ENCODE measurements at places on chromosomes 16 and 17.

DNA sequence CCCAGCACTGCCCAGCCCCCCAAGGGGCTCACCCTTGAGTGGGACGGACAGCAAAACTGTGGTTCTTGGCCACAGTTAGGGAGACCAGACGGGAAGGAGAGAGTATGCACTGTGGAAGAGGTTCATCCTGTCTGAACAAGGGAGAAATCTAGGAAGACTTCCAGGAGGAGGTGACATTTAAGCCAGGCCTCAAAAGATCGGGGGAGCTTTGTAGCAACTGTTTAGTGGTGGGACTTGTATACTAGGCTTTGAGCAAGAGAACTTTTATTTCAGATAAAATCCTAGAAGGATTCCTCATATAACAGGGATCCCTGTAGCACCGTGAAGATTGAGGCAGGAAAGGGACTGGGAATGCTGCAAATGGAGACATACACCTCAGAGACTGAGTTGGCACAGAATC, 30.8 kb downstream of the SREBF1 start:
- no peak for DNase-seq

- no peak for DNase-seq
Measured at GRCh38 chr17:35006961-35007360, 26.6 kb downstream of the LIG3 start.

- no peak for DNase-seq
Measured at GRCh38 chr17:3905017-3905520, 11.2 kb downstream of the P2RX1 start.

- no peak for DNase-seq
Measured at GRCh38 chr16:86466696-86467406, 43.5 kb upstream of the FOXF1 start.

GRCh38 chr17:10226930-10227695, 28.7 kb upstream of the GAS7 start:
- DNase-seq, result no peak

DNA sequence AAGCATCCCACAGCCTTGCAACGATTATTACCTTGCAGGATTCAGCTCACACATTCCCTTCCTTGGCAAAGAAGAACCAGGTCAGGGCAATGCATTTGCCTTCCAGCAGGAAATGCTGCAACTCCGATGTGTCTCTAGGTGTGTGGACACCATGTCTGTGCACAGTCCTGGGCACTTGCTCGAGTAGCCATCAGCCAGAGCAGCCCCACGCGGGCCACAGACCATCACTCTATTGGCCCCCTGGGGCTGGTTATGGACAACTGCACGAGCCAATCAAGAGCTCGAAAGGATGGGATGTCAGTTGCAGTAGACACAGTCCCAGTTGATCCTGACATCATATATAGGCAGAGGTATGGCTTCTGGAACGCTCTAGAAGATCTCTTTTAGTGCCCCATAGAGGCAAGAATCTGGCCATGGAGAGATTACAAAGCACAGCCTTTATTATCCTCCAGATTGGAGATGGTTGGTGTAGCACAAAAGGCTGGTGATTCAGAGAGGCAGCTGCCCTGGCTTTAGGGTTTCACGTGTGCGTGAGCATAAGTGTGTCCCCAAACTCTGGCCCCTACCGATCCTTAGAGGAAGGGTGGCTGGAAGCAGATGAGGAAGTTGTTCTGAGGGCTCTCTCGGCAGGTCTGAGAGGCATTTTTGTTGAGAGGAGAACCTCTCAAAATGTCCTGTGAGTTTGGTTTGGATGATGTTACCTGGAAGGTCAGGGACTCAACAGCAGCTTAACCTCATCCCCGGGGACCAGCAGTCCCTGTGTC, 403.8 kb downstream of the SEC14L1 start:
- no peak for DNase-seq

DNA sequence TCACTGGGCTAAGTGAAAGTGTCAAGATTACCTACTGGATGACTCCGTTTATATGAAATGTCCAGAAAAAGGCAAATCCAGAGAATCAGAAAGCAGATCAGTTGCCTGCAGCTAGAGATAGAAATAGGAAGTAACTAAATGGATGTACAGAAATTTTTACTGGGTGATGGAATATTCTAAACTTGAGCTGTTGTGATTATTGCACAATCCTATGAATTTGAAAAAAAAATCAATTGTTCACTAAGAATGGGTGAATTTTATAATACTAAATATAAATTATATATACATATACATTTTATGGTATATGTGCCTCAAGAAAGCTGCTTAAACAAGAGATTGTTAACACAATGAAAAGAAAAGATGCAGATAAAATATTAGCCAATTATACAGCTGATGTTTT, 181.1 kb upstream of the C16orf82 start:
- DNase-seq, result no peak

DNA sequence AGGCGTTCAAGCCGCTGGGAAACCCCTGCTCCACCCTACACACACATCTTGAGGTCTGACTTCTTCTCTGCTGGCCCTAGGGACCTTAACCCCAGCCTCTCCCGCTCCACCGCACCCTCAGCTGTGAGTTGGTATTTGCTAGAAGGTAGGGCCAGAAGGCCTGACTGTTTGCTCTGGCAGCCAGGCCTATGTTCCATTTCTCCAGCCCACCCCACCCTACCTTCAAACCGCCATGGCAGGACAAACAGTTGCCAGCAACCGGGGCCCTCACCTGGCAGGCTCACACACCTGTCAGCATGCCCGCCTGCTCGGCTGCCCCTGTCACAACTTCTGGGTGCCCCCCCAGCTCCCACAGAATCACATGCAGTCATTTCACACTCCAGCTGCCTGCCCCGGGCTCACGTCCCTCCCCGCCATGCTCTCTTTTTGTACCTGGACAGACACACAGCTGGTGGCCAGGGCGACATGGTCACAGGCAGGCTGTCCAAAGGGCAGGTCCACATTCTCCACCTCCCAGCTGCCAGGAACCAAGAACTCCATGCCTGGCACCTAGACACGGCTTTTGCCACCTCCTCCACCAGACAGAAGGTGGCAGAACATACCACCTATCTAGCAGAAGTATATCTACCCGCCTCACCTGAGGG, 2.6 kb upstream of the ATP2A3 start:
- DNase-seq, result no peak

- DNase-seq, result no peak
Measured at GRCh38 chr16:58212824-58213655, 15.1 kb upstream of the CSNK2A2 start.

DNA sequence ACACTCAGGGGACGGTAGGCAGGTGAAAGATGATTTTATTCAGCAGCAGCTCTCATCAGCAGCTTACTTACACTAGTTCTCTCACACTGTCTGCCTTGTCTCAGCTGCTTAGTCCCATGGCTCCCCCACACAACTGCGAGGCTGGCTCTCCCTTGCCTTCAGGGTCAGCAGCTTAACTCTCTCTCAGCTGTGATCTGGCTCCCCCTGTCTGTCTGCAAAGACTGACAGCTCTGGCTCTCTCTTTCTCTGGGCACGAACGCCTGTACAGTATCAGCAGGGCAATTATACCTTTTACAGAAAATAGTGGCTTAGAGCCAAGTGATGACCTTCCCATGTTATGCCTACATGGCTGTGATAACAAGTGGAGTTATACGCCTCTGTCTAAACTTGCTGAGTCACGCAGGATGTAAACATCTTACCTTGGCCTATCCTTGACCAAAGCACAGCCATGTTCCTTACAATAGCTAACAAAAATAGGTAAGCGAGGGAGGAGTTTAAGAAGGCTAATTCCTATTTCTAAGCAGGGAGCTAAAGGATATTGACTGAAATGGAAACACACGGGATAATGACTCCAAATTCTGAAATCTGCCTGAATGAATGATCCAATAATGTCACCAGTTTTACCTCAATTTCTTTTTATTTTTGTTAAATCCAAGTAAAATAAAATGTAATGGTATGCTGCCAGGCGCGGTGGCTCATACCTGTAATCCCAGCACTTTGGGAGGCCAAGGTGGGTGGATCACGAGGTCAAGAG, 1.1 kb upstream of the NDUFAB1 start:
- DNase-seq, result no peak

DNA sequence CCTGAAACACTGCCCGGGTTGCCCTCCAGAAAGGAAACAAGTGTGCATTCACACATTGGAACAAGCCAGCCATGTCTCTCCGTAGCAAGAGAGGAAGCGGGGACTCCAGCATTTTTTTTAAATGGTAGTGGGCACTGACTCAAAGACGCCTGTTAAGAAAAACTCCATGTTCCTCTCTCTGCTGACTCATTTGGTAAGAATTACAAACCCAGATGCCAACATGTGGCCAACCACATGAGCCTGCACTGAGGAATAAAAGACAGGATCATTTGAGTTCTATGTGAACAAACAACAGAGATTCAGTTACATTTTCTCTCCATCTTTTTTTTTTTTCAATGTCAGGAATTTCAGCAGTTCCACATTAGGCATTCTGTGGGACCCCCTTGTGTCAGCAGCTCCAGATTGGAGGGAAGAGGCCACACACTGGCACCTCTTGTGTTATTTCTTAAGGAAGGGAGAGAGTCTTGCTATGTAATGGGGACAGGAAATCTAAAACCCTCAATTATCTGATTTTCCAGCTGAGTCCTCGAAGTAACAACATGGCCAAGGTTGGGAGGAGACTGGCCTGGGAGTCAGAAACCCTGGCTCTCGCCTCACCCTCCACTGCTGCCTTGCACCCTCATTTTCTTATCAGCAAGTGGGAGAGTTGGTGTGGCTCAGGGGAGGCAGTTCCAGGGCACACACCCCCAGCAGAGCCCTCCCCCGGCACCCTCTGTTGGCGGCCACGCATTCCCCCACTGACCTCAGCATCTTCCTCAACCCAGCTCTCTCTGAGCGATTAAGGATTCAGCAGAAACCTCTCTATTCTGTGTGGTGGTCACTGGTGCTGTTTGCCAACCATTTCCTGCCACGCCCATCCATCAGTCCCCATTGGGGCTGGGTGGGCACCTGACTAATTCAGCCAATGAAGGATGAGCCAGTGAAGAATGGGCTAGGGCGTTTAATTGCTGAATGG, 173.0 kb downstream of the FOXL1 start:
- DNase-seq, result no peak

- DNase-seq, result no peak
Measured at GRCh38 chr16:84340325-84341040, 27.9 kb upstream of the ATP2C2 start.

- DNase-seq, result no peak
Measured at GRCh38 chr17:1183171-1183873, 3.5 kb upstream of the ABR start.

DNA sequence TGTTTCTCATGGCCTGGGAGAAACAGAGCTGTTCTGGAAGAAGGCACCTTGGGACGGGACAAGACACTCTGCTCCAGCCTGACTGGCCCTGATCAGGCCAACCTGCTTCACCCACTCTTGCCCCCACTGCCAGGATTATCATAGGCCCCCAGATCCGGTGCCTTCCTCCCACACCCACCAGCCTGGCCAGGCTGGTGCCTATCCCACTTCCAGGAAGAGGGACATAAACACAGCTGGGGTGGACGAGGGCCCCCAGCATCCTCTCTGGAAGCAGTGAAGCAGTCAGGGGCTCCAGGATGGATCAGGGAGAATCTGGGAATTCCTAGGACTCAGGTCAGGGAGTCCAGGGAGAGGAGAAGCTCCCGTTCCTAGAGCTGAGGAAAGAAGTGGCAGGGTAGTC, 16.9 kb upstream of the ITGA3 start:
- no peak for DNase-seq

GRCh38 chr17:7313088-7313889, 1.9 kb downstream of the GPS2 start:
- peak; percentile 42 for DNase-seq

GRCh38 chr16:19393226-19394111, 24.2 kb upstream of the TMC5 start:
- DNase-seq, result no peak

DNA sequence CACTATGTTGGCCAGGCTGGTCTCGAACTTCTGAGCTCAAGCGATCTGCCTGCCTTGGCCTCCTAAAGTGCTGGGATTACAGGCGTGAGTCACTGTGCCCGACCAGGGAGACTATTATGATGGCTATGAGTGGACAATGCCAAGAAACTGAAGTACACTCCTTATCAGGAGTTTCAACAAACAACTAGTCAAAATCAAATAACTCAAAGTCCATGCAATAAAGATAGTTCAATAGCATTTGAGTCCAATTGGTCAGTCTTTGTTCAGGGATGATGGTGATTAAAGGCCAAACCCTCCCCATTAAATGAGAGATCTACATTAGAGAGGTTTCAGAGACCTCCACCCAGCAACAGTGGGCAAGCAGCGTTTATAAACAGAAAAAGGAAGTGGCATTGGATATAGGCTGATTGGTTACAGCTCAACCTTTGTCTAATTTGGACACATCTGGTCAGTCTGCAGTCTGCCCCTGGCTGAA, 8.0 kb downstream of the CHST5 start:
- no peak for DNase-seq

DNA sequence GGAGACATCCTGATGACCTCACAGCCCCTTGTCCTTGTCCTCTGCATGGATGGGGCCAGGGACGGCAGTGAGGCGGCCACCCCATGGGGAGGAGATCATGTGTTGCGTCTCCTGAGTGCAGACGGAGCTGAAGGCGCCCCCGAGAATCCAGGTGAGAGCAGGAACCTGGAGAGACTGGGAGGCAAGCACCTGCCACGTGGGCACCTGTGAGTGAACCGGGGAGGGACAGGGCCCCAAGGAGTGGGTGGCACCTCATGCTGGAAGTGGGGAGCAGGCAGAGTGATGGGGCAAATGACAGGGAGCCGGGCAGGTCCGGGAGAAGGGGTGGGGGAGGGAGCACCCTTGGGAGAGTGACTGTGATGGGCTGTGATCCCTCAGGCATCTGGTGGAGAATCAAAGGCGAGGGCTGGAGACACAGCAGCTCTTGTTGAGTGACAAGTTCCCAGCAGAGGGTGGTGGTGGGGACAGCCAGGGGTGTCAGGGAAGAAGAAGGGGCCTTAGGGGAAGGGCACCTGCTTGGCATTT, 174.3 kb upstream of the CHMP6 start:
- DNase-seq, result no peak

GRCh38 chr16:53098526-53099317, 43.9 kb downstream of the CHD9 start:
- DNase-seq, result peak; percentile 60

GRCh38 chr16:24482681-24483202, 56.6 kb upstream of the RBBP6 start:
- DNase-seq, result no peak

GRCh38 chr17:6269478-6269877, 165.4 kb downstream of the AIPL1 start:
- peak; percentile 30 for DNase-seq
